ENCODE measurements at places on chromosomes 3 and 15.

DNA sequence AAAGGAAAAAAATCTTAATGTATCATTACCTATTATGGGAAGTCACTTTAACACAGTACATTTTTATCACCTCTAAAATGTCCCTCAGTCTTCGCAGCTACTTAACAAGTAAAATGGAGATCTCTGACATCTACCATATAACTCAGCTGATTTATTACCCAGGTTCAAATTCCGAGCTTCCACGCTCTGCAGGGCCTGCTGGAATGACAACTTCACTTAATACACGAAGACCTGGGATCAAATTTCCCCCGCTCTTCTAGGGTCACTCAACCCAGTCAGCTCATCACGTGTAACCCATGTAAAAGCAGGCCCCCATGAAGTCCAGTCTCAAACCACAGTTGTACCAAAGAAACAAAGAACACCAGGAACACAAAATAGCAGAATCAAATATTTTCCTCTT, 44.2 kb upstream of the ACP3 start:
- DNase-seq, result no peak

- no peak for DNase-seq
Measured at GRCh38 chr15:57457726-57458125, 81.4 kb downstream of the CGNL1 start.

- peak; percentile 0 for DNase-seq
Measured at GRCh38 chr3:70064194-70064779, 64.8 kb downstream of the SAMMSON start.

DNA sequence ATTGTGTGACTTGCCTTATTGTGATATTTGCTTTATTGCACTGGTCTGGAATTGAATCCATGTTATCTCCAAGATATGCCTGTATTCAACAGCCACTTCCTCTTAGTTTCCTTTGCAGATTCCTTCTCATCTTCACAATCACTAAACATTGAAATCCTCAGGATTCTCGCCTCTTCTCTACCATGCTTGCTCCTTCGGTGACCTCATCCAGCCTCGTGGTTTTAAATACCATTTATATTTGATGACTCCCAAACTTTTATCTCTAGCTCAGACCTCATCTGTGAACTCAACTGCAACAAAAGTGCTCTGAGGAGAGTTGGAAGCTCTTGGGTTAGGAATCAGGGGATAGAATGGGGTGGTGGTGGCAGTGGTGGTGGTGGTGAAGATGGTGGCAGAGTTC, 19.9 kb downstream of the POLR2M start:
- DNase-seq, result no peak

DNA sequence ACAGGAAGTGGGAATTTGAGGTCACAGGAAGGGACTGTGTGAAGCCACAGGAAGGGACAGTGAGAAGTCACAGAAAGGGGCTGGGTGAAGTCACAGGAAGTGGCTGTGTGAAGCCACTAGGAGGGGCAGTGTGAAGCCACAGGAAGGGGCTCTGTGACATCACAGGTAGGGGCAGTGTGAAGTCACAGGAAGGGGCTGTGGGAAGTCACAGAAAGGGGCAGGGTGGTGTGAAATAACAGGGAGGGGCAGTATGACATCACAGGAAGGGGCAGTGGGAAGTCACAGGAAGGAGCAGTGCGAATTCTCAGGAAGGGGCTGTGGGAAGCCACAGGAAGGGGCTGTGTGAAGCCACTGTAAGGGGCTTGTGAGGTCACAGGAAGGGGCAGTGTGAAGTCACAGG, 35.8 kb downstream of the GASK1A start:
- no peak for DNase-seq

DNA sequence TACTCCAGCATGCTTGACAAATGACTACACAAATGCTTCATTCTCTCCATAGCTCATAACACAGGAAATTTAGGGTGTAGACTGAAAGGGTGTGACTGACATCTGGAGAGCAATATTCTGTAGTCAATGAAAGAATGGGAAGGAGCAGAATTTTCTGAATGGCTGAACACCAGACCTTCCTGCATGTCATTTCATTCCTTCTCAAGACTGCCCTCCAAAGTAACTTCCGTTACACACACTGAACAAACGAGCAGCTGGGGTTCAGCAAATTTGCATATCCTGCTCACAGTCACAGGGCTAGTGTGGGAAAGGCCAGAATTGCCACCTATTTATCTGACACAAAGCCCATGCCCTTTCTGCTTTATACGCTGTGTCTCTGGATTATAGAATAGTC, 325.0 kb upstream of the CFAP20DC start:
- DNase-seq, result no peak

GRCh38 chr15:58626378-58626777, 123.1 kb downstream of the ADAM10 start:
- DNase-seq, result no peak

DNA sequence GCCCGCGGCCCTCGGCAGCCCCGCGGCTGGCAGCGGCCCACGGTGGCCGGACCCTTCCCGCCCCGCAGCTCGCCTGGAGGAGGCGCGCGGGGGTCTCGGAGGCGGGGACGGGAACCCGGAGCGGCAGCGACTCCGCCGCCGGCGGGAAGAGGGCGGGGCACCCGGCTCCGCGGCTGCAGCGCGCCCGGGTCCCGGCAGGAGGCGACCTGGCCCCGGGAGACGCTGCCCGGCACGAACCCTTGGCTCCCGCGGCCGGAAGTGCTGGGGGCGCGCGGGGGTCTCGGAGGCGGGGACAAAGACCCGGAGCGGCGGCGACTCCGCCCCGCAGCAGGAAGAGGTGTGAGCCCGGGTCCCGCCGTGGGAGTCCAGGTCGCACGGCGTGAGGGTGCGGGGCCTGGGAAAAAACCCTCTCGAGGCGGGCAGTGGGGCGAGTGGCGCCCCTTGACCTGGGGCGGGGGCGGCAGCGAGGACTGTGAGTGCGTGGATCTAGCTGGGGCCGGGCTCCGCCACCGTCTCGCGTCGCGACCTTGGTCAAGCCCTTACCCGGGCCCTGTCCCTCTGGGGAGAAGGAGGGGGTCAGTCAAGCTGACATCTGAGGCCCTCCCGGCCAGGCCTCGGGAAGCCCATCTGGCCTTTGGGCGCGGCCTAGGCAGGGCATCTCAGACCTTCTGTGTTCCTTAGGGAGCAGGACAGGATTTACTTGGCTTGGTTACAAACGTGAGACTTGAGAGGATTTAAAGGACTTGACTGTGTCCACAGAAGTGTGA, at the start of gene CIB2:
TSS of gene CIB2 (minus strand) at position 151 of the 767 bp plus-strand sequence. CDS start 230 bp downstream, outside the sequence.
- DNase-seq, result peak; percentile 58

GRCh38 chr3:142595581-142595950, 627 bp upstream of the PLS1 start:
- no peak for DNase-seq
